ENCODE measurements at places on chromosomes 16 and 17. TPM values are rescaled to one million over a fixed set of nuclear protein-coding genes. Genes with fewer than 3 reads are reported as not detected.

The TSNAXIP1 gene
- 4.1 TPM for total RNA-seq

The KIF2B gene
- not detected for total RNA-seq

The MRM1 gene
- 3.9 TPM for total RNA-seq

The LGALS9B gene
- total RNA-seq, result not detected

The ATP6V0D1 gene
- 68.6 TPM for total RNA-seq

The KRTAP3-1 gene
- not detected for total RNA-seq

The CCL17 gene
- not detected for total RNA-seq

The MRC2 gene
- total RNA-seq, result 242 TPM

The STH gene
- not detected for total RNA-seq

The PRR35 gene
- 0.42 TPM for total RNA-seq

The SLC5A11 gene
- total RNA-seq, result not detected

The GRIN2A gene
- 0.27 TPM for total RNA-seq

The CDH5 gene
- 21.1 TPM for total RNA-seq

The SRL gene
- total RNA-seq, result 0.68 TPM

The COX6A2 gene
- total RNA-seq, result not detected

The GLTPD2 gene
- total RNA-seq, result not detected

The SETD6 gene
- total RNA-seq, result 19.2 TPM

The SPNS2 gene
- total RNA-seq, result 23.9 TPM

The IL34 gene
- 11.9 TPM for total RNA-seq

The IRX6 gene
- not detected for total RNA-seq

The RPS15A gene
- total RNA-seq, result 829 TPM

The PRSS53 gene
- 13.7 TPM for total RNA-seq

The BAIAP2 gene
- 9.9 TPM for total RNA-seq

The NHLRC4 gene
- total RNA-seq, result 3.2 TPM

The KRT31 gene
- not detected for total RNA-seq

The PLA2G10 gene
- total RNA-seq, result not detected

The GRIN2C gene
- total RNA-seq, result 1.4 TPM

The SRCAP gene
- total RNA-seq, result 39.9 TPM

The NPIPB2 gene
- 9.9 TPM for total RNA-seq

The CD300LB gene
- 0.85 TPM for total RNA-seq

The GP1BA gene
- not detected for total RNA-seq

The ODAD4 gene
- 2.2 TPM for total RNA-seq

The PIK3R5 gene
- 30.7 TPM for total RNA-seq

The RAB26 gene
- not detected for total RNA-seq

All from thoracic aorta (tissue), 2 donors.